ENCODE measurements at places on chromosomes 5 and 9. TPM values are rescaled to one million over a fixed set of nuclear protein-coding genes. Genes with fewer than 3 reads are reported as not detected.

FABP6 gene
- total RNA-seq: not detected

RALGPS1 gene
- total RNA-seq: 3.1 TPM

OR1Q1 gene
- total RNA-seq: not detected

PCDHB7 gene
- 1.1 TPM for total RNA-seq
